Stimulated activated CD8-positive, alpha-beta memory T cell treated with anti-CD3 and anti-CD28 coated beads, Interleukin-7, amount 100 ng/mL, for 1 hour (primary cell): ENCODE measurements at places on chromosomes 11 and 22.

DNA sequence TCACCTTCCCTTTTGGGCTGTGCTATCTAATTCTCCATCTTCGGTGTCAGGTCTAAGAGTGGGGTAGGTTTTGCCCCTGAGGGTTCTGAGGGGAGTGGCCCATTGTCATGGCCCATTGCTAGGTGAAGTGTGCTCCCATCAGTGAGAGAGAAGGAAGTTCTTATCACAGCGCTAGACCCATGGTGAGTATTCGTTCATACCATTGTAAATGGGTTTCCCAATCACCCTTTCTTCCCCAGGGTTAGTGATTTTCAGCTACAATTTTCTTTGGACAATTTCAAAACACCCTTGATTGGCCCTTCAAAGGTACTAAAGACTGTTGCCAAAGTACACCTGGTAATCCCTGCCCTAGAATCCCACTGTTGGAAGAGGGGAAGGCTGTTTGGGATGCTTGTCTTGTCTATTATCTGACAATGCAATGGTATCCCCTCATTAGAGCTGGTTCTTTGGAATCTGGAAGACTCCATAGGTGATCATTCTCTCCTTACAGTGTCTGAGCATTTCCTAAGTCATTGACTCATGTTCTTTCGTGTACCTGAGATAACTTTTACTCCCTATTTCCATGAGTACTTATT, 20.2 kb downstream of the MPEG1 start:
- no peak for DNase-seq

- DNase-seq, result no peak
These were observed 22.1 kb upstream of the BDNF start for GRCh38 chr11:27722117-27722952.

GRCh38 chr11:5531053-5531831, 14.7 kb upstream of the UBQLNL start:
- no peak for DNase-seq

GRCh38 chr11:10982704-10983510, 125.1 kb upstream of the ZBED5 start:
- DNase-seq, result no peak

GRCh38 chr11:85810871-85811611, at the start of gene SYTL2:
TSS of gene SYTL2 (minus strand) at chr11:85811141. CDS start at chr11:85757725, 53,416 bp downstream.
- DNase-seq, result peak; percentile 51

DNA sequence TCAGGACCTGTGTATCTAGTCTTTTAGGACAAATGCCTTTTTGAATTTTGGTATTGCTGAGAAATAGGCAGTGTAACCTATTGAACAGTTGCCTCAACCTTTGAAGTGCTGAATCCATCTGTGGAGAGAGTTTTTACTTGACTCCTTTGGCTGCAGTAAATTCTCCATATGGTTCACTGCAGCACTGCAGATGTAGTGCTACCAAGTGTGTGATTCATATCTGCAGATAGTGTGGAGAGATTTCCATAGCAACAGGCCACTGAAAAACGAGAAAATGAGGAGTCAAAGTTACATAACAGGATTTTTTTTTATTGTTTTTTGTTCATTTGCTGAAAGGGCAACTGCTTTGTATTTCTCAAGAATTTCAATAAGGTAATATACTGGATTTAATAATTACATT, 356.1 kb downstream of the RAB38 start:
- DNase-seq, result no peak

DNA sequence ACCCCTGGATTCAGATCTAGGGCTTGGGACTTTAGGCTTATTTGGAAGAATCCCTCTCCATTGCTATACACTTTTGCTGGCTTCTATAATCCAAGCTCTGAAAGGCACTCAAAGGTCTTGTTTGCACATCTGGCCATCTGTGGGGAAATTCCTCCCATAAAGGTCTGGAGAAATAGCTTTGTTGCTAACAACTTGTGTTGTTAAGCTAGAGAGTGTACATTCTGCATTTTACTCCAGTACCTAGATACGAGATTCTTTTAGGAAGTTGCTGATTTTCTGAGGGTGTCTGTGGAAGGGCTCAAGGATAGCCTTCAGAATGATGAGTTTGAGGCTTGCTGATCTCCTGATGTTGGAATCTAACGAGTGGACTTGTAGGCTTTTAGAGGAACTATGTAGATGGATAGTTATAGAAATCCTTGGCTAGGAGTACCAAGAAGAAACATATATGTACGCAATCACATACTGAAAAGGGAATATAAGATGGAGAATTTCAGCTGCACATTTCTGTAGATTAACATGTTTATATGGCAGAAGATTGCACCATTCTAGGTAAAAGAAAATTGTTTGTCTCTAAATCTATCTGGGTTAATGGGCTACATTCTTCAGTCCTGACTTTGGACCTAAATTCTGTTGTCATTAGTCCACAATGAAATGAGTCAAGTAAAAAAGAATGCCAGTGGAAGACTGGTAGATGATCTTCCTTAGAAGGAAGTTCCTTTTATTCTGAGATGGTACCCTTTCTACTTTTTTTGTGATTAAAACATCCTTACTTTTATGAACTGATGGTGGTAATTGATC, 51.0 kb downstream of the UBASH3B start:
- no peak for DNase-seq

GRCh38 chr11:129969920-129970319, 32.7 kb downstream of the PRDM10 start:
- DNase-seq, result no peak
